CD4-positive, alpha-beta T cell treated with Interleukin-21 for 1 hour (primary cell): ENCODE measurements at places on chromosomes 1 and 21.

DNA sequence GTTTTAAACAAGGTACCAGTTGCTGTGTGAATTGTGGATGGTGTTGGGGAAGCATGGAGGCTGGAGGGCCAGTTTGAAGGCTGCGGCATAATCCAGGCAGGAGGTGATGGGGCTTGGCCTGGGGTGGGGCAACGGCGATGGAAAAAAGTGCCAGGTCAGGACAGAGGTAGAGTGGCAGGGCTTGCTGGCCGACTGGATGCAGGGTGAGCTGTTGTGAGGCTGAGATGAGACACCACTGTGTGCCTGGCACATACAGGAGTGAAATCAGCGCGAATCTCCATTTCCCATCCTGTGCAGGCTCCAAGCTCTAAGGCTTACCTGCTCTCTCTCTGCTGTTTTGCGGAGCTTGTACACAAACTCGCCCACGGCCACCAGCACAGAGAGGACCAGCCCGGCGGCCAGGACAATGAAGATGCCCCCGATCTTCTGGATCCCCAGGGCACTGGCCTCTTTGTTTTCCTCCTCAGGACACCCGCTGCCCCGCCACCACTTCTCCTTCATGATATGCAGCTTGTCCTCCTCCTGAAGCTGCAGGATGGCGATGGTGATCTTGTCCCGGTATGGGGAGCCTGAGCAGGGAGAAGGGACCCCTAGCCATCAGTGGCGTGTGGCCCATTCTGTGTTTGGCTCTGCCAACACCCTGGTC lies 229.5 kb downstream of the GRIK3 start:
- no peak for DNase-seq

- no peak for DNase-seq
Observed at GRCh38 chr1:192979542-192979941, 79.6 kb downstream of the UCHL5 start.

- no peak for DNase-seq
Observed at GRCh38 chr1:221939607-221940006, 197.7 kb upstream of the DUSP10 start.

DNA sequence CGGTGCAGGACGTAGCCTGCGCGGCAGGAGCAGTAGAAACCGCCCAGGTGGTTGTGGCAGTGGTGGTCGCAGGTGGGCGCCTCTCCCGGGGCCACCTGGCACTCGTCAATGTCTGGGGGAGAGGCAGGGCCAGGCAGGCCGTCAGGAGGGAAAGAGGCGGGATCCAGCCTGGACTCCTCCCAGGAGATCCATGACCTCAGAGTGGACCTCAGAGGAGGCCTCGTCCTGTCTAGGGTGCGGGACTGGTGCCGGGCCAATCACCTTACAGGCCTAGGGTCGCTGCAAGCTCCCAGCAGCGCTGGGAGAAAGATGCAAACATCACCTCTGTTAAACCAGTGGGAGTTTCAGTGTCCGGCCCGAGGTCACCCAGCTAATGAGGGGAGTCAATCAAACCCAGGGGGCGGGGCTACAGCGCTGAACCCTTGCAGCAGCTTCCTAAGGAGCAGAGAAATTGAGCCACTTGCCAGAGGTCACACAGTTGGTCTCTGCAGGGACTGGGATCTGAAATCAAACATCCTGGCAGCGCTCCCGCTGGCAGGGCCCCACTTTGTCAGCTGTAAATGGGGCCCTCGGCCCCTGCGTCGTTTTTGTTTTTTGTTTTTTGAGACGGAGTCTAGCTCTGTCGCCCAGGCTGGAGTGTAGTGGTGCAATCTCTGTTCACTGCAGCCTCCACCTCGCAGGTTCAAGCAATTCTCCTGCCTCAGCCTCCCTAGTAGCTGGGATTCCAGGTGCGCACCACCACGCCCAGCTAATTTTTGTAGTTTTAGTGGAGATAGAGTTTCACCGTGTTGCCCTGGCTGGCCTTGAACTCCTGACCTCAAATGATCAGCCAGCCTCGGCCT lies 1.4 kb downstream of the MASP2 start:
- DNase-seq: no peak

DNA sequence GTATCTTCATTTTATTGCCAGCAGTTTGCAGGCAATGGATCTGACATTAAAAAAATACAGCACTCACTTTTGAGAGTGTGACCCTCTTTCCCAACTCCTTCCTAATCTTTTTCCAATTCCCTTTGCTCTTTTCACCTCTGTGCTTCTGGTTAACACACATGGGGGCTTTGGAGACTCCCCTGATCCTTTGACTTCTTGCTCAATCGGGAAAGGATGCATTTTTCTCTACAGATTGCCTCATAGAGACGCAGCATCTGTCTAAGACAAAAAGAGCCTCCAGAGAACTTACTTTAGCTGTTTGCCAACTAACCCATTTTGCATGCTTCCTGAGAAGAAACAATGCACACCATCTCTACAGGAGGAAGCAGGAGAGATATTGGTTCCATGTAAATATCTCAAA lies 378.3 kb downstream of the PBX1 start:
- no peak for DNase-seq

- no peak for DNase-seq
Observed at GRCh38 chr1:181647314-181648035, 164.2 kb downstream of the CACNA1E start.

DNA sequence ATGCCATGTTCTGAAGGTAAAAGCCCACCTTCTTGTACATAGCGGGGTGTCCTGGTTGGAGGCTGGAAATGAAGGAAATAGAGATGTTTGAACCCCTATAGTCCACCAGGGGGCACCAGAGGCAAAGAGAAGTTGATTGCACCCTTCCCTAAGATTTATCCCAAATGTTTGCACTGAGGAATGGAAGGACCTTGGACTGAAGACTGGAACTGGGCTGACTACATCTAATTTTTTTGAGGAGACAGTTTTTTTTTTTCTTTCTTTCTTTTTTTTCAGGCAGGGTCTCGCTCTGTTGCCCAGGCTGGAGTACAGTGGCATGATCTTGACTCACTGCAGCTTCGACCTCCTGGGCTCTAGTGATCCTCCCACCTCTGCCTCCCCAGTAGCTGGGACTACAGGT lies 55.3 kb upstream of the EIF4G3 start:
- DNase-seq: peak; percentile 51

DNA sequence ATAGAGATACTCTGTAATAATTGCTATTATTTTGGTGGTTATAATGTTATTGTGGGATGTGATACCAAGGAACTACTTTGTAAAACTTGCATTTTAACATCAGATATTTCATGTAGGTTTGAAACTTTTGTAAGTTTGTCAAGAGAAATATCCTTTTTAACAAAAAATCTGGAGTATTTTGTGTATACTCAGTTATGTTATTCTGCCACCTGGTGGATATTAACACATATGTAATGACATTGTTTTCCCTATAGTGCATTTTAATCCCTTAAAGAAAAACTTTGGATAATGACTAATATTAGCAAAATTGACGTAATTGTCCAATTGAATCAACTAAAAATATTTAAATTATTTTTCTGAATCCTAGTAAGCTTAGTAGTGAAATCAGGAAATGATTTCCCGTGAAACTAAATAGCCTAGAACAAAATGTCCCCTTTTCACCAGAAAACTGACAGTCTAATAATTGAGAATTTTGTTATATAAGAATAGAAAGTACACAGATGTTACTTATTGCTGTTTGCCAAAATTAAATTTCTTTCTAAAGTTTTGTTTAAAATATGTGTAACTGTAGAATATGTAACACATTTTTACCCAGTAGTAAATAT lies 39.6 kb downstream of the KCTD3 start:
- DNase-seq: no peak
